ENCODE measurements at places on chromosomes 13 and 19.
A peak's percentile ranks its signal among the peaks of the same experiment; 100 is the strongest.

GRCh38 chr13:20241593-20241992 lies 9.5 kb upstream of the GJB6 start:
- DNase-seq = no peak

- DNase-seq = no peak
These were observed 4.9 kb downstream of the SIAH3 start for GRCh38 chr13:45846681-45847080.

DNA sequence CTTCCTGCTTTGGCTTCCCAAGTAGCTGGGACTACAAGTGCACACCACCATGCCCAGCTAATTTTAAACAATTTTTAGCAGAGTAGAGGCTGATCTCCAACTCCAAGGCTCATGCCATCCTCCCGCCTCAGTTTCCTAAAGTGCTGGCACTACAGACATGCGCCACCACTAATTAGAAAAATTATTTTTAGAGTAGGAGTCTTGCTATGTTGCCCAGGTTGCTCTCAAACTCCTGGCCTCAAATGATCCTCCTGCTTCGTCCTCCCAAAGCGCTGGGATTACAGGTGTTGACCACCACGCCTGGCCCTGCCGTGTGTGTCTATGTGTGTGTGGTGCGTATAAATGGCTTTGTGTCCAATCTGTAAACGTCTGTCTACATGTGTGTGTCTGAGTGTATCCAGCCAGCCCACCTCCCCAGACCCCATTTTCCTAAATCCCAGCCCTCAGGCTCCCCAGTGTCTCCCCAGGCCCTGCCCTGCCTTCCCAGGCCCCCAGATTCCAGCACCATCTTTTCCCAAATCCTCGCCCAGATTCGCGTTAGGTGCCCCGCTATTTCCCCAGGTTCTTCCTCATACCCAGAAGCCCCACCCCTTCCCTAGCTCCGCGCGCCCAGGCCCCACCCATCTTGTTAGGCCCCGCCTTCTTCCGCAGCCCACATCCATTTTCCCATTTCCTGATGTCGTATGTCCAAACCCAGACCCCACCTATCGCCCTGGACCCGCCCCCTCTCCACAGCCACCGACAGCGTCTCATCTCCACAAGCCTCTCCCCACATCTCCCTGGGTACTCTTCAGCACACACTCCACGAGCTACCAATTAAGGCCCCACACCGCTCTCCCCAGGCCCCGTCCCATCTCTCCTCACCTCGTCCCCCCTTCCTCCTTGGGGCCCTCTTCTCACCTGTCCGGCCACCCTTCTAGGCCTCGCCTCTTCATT lies 24.9 kb downstream of the SLC8A2 start:
- DNase-seq = peak; percentile 55

GRCh38 chr19:43457809-43458208 lies 7.6 kb downstream of the LYPD3 start:
- DNase-seq = no peak

DNA sequence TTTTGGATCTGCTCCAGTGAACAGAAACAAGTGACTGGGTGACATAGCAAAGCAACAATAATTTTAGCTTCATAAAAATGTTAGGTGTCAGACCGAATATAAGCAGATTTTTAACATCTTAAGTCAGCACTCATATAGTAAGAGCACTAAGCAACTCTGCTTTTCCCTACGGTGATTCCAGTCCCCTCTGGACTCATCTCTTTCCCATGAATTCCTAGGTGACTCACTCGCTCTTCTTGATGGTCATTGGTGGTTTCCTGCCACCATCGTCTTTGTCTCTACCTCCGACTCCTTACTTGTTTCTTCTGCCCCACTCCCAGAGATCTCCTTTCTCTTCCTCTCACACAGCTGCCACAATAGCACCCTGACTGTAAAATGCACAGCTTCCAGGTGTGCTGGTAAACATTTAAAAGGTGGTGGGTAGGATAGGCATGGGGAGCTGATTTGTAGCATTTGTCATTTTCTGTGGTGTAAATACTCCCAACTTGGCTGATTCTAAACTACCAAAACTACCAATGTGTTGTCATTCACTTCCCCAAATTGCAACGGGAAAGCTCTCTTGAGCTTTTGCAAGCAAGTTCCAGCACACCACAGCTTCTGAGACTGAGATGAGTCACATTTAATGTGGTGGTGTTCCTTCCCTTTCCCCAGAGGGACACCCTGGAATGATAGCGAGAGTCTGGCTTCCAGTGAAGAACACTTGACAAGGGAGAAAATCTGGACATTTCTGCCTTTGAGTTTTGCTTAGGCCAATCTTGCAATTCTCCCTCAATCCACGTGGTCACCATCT lies 42.8 kb upstream of the CLDN10 start:
- peak; percentile 88 for DNase-seq

DNA sequence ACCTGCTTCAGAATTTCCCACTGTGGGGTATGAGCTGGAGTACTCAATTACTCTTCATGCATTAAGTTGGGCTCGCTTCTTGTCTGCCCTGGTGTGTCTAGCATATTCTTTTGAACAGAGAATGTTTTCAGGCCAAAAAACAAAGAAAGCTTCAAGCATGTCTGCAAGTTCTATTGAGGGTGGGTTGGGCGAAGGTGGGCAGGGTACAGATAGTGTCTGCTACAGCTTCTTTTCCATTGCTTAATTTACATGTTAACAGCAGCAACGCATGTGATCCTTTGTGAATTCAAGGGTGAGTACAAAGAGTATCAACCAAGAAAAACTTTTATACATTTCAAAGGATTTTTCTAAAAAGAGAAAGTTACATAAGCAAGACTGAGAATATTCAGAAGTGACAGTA lies 406.5 kb downstream of the IRS2 start:
- DNase-seq = no peak

GRCh38 chr13:20402881-20403280 lies 122.8 kb downstream of the CRYL1 start:
- DNase-seq = no peak

GRCh38 chr19:48117515-48118130 lies 7.0 kb upstream of the PLA2G4C start:
- peak; percentile 31 for DNase-seq

DNA sequence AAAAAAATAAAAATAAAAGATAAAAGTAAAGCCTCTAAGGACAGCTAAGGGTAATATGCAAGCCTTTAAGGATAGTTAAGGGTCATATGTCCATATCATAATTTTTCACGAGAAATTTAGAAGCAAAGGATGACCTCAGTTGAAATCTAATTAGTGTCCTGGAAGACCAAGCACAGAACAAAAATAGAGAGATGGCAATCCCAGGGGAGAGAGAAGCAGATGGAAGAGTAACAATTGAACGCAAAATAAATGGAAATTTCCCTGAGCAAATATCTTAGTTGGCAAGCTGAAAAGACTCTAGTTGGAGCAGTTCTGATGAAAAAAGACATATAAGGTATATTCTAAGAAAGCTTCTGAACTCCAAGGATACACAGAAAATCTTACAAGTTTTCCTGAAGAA lies 275.4 kb downstream of the NALCN start:
- no peak for DNase-seq

DNA sequence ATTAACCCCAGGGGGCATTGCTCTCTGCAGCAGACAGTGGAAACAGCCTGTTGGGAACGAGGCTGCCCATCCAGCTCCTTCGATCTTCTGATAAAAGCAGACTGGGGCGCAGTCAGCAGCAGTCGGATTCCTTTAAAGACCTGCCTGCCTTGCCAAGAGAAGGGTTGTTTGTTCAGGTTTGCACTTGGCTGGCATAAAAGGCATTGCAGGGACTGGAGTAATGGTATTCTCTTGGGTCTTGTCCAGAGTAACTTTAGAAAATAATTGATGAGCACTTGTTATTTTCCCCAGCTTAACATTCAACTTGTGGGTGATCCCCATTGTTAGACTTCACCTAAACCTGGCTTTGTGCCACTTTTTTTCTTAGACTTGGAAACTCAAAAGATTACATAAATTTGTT lies 67.3 kb upstream of the SLC10A2 start:
- DNase-seq = no peak

- peak; percentile 42 for DNase-seq
These were observed 215.2 kb downstream of the NBEA start for GRCh38 chr13:35157143-35157755.
